ENCODE measurements at places on chromosomes 1 and 21.

- DNase-seq, result no peak
Observed at GRCh38 chr21:38388203-38388602, 110.1 kb downstream of the ERG start.

DNA sequence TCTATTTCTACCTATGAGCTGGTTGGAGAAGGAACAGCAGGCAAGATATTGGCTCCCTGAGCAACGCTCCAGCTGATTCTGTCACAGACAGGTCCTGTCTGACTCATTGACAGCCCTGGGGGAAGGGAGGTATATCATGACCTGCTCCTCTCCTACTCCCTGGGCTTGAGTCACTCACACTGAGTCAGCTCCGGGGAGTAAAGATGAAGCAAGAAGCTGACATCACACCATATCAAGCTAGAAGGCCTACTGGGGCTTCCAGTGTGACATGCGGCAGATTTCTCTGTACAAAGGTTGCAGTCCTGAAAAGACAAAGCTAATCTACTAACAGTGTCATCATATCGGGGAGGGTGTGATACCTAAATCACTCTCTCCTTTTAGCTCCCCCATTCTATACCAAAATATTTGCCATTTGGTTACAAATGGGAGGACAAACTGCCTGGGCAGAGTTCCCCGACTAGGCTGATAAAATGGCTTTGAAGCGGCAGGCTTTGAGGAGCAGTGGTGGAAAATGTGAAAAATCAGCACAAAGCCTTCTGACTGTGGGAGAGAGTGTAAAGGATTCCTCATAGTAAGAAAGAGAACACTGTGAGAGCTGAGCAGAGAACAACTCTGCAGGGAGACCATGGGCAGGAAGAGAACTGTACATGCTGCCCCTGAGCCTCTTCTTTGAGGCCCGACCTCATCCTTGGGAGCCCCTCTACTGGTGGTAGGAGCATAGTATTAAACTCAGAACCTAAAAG is 15.5 kb downstream of the PI4KB start:
- peak; percentile 92 for DNase-seq

GRCh38 chr1:44721485-44722361 is 9.2 kb downstream of the RNU5D-1 start:
- peak; percentile 89 for DNase-seq

- DNase-seq, result no peak
Observed at GRCh38 chr1:54227091-54227602, 27.2 kb downstream of the MRPL37 start.

GRCh38 chr1:19121192-19121591 is 88.9 kb downstream of the UBR4 start:
- no peak for DNase-seq

DNA sequence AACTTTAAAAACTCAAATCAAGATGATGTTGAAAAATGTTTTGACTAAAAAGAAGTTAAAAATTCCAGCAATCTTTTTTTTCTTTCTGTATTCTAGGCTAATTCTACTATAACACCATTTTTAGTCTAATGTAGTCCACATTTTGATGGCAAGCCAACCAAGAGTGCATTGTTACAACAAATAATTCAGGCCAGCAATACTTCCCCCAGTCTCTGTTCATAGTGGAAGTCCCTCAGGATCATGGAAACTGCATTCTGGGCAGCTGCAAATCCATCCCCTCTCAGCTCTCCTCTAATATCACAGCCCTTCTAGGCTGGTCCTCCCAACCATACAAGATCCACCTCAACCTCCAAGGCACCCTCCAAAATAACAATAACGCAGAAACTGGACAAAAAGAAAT is 7.8 kb upstream of the CD58 start:
- DNase-seq, result no peak

DNA sequence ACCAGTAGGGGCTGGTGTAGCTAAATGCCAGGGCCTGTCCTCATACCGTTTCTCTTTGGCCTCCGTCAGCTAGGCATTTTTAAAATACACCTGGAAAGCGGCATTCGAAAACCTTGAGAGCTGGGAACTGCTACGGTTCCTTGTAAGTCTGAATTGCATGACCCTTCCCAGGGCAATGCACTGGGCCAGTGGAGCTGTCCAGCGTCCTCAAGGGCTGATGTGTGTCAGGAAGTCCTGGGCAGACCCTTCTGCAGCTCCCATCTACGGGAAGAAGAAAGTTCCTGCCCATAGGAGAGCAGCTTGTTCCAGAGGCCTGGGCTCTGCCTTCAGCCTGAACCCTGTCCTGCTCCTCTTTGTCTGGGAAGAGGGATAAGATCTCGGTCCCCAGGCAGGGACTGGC is 34.1 kb downstream of the UBASH3A start:
- no peak for DNase-seq

- DNase-seq, result no peak
Observed at GRCh38 chr1:10943991-10944730, 68.3 kb upstream of the TARDBP start.

GRCh38 chr1:36486439-36487335 is 4.0 kb upstream of the CSF3R start:
- peak; percentile 80 for DNase-seq

- no peak for DNase-seq
Observed at GRCh38 chr1:225612287-225612686, 40.6 kb downstream of the ENAH start.

GRCh38 chr1:26053718-26054560 is 8.0 kb upstream of the SLC30A2 start:
- DNase-seq, result no peak

- no peak for DNase-seq
Observed at GRCh38 chr1:168833801-168834224, 104.8 kb upstream of the DPT start.

- no peak for DNase-seq
Observed at GRCh38 chr1:119667173-119667572, 19.1 kb upstream of the ZNF697 start.

GRCh38 chr1:245345191-245345884 is 190.6 kb downstream of the KIF26B start:
- no peak for DNase-seq

GRCh38 chr1:65724151-65724550 is 68.5 kb upstream of the PDE4B start:
- DNase-seq, result no peak

- peak; percentile 62 for DNase-seq
Observed at GRCh38 chr1:206074839-206075238, 21.9 kb downstream of the RHEX start.
